ENCODE measurements at places on chromosomes 13 and 19. TPM values are rescaled to one million over a fixed set of nuclear protein-coding genes. Genes with fewer than 3 reads are reported as not detected.

ATP4B gene
- not detected for total RNA-seq

ELAVL1 gene
- 148 TPM for total RNA-seq

C5AR2 gene
- total RNA-seq = not detected

DNA sequence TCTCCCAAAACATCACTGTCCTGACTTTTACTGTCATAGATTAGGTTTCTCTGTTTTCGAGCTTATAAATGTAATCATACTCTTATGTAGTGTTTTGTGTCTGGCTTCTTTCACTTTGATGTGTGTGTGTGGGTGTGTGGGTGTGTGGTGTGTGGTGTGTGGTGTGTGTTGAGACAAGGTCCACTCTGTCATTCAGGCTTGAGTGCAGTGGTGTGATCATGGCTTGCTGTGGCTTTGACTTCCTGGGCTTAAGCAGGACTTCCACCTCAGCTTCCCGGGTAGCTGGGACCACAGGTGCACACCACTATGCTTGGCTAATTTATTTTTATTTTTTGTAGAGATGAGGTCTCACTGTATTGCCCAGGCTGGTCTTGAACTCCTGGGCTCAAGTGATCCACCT lies 59.6 kb downstream of the PDS5B start:
- H3K36me3 ChIP-seq = no peaks in the 10 kb centered on the region
- DNase-seq = no peak
- H3K27me3 ChIP-seq = no peaks in the 10 kb centered on the region
- no peak overlapping the region for H3K27ac ChIP-seq
- H3K4me3 ChIP-seq = no peak overlapping the region

GRCh38 chr13:30065181-30065580 lies 214.8 kb upstream of the UBL3 start:
- no peak for DNase-seq
- no peak overlapping the region for H3K27ac ChIP-seq
- no peaks in the 10 kb centered on the region for H3K27me3 ChIP-seq

DNA sequence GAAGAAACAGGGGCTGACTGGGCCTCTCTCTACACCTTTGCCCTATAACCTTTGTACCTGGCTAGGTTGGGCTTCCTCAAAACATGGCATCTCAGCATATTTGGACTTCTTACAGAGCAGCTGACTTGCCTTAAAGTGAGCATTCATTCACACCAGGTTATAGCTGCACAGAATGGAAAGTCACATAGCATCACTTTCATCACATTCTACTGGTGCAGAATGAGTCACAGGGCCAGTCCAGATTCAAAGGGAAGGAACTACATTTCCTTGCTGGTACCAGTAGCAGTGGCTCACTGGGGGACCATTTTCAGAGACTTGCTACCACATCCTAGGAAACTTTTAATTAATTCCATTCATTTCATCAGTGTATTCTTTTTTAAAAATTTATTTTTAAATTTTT lies 20.3 kb upstream of the TPTE2 start:
- H3K27ac ChIP-seq = no peak overlapping the region
- H3K27me3 ChIP-seq = no peaks in the 10 kb centered on the region
- H3K4me1 ChIP-seq = no peaks in the 10 kb centered on the region
- no peak for DNase-seq

DNA sequence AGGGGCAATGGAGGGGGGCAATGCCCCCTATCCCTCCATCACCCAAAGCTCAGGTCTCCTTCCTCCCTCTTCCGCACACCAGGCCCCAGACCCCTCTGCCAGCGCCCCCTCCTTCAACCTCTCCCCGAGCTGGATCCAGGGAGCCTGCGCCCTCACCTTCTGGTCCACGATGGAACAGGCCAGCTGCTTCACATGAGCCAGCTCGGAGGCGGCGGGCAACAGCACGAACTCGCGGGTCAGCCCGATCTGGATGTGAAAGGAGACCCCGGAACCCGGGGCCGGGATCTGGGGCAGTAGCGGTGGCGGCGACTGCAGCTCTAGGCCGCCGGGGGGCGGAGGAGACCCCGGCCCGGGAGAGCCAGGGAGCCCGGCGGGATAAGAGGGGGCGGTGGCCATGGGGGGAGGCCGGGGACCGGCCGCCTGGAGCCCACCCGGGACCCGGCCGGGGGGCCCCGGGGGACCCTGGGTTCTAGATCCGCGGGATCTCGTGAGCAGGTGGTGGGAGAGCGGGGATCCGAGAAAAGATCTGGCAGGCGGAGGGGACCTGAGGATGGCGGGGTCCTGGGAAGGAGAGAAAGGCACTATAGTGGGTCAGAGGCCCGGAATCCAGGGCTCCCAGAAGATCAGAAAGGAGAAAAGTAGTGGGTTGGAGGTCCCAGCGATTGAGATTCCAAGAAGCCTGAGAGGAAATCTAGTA lies 791 bp downstream of the PRKD2 start:
- H3K27me3 ChIP-seq = no peaks in the 10 kb centered on the region

- H3K27ac ChIP-seq = no peak overlapping the region
- no peak for DNase-seq
- no peaks in the 10 kb centered on the region for H3K36me3 ChIP-seq
Observed at GRCh38 chr13:95457294-95457693, 95.2 kb upstream of the CLDN10 start.

RDH8 gene
- total RNA-seq = not detected

ZNF829 gene
- 0.70 TPM for total RNA-seq

VSTM2B gene
- total RNA-seq = not detected

ATXN8OS gene
- not detected for total RNA-seq

GRCh38 chr13:114111577-114111976 lies 20.8 kb downstream of the RASA3 start:
- H3K4me1 ChIP-seq = peaks cover 11% of the 10 kb centered on the region
- H3K4me3 ChIP-seq = no peak overlapping the region
- DNase-seq = peak; percentile 44
- H3K36me3 ChIP-seq = no peaks in the 10 kb centered on the region
- H3K27ac ChIP-seq = peak overlapping the region; percentile 84

DNA sequence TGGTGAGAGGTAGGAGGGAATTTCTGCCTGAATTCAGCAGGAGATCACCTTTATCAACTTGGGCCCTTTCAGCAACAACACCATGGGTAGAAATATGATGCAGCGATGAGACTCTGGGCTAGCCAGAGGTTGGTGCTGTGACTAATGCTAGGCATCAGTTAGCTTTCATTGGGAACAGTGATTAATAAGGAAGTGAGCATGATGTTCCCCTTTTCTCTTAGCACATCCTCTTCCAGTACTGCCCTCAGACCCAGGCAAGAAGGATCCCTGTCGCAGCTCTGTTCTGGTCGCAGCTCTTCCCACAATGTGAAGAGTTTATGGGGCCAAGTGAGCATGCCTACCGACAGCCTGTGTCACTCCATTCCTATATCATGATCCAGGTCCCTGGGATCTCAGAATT lies 100.5 kb downstream of the FLT1 start:
- no peaks in the 10 kb centered on the region for H3K27me3 ChIP-seq
- H3K4me1 ChIP-seq = peaks cover 8% of the 10 kb centered on the region
- no peaks in the 10 kb centered on the region for H3K36me3 ChIP-seq
- no peak overlapping the region for H3K4me3 ChIP-seq
- DNase-seq = no peak

DNA sequence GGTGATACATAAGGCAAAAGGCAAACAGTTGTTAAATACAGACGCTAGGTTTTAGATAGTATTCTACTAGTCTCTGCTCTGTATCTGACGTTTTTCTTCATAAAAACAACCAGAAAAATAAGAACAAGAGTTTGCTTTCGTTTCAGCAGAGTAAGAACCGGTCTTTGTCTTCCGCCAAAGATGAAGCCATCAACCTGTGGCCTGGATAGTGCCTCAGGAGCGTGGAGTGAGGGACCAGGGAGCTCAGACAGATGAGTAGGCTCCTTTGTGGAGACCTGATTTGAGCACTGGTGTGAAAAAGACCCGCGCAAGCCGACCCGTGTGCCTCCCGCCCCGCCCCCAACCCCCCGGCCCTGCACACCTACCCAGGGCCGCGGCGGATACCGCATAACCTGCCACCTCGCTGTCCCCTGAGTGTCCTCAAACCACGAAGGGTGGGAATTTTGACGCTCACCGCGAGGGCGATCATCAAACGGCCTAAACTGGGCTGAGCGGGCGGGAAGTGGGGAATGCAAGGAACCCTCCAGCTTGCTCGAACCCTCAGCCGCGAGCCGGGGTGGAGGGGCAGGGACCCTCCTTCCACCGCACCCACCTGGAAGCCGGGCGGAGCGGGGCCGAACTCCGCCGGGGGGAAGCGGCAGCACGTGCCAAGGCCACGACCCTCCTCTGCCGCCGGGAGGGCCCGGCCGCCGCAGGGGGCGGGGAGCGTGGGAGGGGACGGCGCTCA lies 866 bp upstream of the LMO7 start:
- no peak overlapping the region for H3K27ac ChIP-seq
- no peaks in the 10 kb centered on the region for H3K4me1 ChIP-seq
- H3K36me3 ChIP-seq = no peaks in the 10 kb centered on the region
- H3K27me3 ChIP-seq = peaks cover 38% of the 10 kb centered on the region

CNOT3 gene
- 79.9 TPM for total RNA-seq

DNA sequence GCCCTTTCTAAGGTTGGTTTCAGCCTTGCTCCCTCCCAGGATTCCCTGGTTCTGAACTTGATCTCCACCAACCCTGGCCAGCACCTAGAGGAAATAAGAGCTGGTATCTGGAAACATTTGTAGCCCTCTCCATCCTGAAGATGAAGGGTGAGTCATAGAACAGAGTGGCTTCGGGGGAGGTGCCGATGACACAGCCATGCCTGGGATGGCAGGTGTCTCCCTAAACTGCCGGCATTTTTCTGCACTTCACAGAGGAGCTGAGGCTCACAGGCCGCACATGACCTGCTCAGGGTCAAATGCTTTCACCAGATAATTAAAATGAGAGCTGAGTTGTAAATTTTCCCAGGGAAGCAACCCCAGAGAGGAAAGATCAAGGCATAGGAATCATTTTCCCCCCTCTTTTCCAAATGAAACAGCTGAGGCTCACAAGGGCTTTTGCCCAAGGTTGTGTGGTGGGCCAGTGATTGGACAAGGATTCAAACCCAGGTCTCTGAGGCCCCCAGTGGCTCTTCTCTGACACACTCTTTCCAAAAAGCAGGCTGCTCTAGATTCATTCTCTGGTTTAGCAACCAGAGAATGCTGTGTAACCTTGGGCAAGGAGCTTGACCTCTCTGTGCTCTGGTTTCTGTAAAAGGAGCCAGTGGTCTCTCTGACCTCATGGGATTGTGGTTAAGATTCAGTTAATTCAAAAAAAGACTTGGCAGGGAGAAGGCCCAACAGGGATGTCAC lies 1.2 kb upstream of the SLC25A42 start:
- H3K36me3 ChIP-seq = peaks cover 21% of the 10 kb centered on the region
- H3K4me3 ChIP-seq = peak overlapping the region; percentile 74
- peak overlapping the region; percentile 49 for H3K27ac ChIP-seq
- H3K4me1 ChIP-seq = no peaks in the 10 kb centered on the region
- peaks cover 16% of the 10 kb centered on the region for H3K27me3 ChIP-seq
- DNase-seq = no peak

SPART gene
- total RNA-seq = 49.1 TPM
